ENCODE measurements at places on chromosomes 12 and 14.
A peak's percentile ranks its signal among the peaks of the same experiment; 100 is the strongest.

GRCh38 chr12:129911428-129912049 is 7.7 kb upstream of the TMEM132D start:
- peak; percentile 87 for DNase-seq

DNA sequence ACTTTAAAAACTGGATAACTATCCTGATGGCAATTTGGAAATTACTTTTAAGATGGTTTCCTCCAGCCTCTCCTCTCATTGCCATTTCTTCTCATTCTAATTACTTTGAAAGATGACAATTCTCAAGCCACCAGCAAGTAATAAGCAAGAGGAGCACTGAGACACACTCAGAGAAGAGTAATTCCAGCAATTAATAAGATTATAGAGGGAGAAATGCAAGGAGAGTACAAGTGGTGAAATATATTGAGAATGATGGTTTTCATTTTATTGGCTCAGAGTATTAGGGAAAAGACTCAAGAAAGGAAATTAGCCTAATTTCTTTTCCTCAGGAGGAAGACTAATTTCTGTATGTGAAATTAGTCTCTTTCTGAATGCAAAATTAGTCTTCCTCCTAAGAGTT is 20.5 kb upstream of the MSRB3 start:
- DNase-seq = no peak

DNA sequence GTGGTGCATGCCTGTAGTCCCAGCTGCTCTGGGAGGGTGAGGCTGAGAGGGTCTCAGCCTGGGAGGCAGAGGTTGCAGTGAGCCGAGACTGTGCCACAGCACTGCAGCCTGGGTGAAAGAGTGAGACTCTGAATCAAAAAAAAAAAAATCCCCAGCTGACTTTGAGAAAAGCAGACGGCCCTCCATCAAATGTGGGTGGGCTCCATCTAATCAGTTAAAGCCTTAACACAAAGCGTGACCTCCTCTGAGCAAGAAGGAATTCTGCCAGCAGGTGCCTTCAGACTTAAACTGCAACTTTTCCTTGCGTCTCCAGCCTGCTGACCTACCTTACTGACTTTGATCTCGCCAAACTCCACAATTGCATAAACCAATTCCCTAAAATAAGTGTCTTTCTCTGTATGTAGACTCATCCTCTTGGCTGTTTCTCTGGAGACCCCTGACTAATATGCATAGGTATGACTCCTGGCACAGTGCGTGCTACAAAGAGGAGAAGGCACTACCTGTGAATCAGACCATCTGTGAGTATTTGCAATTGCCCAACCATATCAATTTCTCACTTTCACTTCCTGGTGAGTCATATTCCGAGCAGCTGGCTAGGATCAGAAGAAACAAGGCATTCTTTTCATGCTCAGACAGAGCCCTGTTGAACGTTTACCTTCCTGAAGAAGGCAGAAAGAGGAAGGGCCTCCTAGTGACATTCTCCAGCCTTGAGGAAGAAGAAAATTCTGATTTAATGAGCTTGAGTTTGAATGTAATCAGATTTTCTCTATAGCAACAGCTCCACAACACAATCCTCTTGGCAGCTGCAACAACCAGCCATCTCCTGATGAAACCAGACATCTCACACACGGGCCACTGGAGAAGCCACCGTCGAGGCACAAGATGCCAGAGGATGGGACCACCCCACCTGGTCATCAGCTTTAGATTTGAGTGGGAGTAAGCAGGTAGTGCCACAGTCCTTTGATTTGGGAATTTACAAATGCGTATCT is 54.3 kb downstream of the CLMN start:
- no peak for DNase-seq

DNA sequence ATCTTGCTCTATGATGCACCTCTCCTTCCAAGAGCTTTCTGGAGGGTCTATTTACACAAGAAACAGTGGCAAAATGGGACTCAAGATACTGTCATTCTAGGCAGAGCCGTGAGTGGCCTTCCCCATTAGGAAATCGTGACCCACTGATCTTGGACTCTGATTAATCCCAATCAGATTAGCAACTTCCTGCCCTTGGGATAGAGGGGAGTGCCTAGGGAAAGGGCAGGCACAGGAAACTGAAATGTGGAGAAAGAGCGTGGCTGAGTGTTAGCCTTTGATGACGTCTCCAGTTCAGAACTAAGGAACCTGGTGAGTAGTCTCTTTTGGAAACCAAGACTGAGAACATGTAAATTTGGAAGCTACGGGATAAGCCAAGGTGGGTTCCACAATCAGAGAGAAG is 76.1 kb downstream of the NUAK1 start:
- DNase-seq = no peak

DNA sequence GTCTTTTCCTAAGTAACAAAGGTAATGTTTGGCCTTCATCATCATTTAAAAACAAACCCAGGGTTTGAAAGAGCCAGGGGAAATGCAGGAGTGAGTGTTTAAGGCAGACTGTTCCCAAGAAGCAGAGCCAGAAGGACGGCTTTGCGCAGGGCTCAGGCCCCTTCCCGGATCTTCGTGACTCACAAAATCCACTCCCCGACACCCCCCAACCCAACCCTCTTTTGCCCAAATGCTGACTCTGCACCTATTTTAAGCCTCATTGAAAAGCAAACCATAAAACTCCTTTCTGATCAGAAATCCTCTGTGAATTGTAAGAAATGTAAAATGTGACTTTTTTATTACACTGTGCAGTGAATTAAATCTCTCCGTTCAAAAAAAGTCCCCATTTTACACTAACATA is 67.5 kb downstream of the SETD3 start:
- DNase-seq = peak; percentile 21

DNA sequence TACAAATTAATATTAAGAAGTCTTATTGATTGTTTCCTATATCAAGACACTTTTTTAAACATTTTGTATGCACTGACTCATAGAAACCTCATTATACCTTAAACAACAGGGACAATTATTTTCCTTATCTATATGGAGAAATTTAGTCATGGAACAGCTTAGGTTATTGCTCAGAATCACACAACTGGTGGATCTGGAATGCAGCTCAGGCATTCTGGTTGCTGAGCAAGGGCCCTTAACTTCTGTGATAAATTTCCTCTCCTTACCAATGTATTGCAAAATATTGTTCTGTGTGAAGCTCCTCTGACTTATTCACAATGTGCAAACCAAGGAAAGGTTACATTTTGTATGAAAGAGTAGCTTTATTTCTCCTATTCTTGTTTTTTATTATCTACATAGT is 817.8 kb downstream of the LRFN5 start:
- DNase-seq = no peak

DNA sequence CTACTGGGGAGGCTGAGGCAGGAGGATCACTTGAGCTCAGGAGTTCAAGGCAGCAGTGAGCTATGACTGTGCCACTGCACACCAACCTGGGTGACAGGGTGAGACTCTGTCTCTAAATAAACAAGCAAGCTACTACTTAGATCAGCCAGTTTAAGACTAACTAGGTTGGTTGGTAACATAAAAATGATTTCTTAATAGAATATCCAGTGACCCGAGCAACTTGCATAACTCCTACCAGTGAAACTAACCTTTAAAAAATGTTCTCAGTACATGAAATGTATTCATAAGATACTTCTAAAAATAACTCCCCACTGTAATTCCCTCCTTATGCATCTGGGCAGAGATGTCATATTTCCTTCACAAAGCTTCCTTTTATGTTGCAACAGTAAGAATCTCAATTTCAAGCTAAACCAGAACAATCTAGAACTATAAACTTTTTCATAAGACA is 15.9 kb downstream of the TAOK3 start:
- no peak for DNase-seq

GRCh38 chr12:90166671-90167070 is 458.0 kb upstream of the ATP2B1 start:
- DNase-seq = no peak

- DNase-seq = no peak
Observed at GRCh38 chr12:49949866-49950265, 671 bp upstream of the AQP2 start.

- no peak for DNase-seq
Observed at GRCh38 chr12:42985506-42985905, 396.0 kb upstream of the PRICKLE1 start.

DNA sequence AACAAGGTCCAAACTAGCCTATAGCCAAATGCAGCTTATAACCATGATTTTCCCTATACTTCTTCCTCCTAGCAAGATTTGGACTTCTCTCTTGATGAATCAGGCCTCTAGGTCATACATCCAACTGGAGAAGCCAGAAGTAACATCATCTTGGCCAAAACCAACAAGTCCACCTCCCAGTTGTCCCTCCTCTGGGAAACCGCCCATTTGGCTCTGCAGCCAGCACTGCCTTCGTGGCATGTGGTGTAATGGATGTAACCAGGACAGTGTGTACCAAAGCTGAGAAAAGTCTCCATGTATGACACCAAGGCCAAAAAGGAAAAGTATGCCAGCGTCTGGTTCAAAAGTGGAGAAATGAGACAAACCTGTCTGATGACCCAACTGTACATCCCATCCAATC is 59.3 kb upstream of the VASH1 start:
- peak; percentile 73 for DNase-seq

GRCh38 chr14:72341237-72341636 is 409.0 kb downstream of the RGS6 start:
- DNase-seq = peak; percentile 32

DNA sequence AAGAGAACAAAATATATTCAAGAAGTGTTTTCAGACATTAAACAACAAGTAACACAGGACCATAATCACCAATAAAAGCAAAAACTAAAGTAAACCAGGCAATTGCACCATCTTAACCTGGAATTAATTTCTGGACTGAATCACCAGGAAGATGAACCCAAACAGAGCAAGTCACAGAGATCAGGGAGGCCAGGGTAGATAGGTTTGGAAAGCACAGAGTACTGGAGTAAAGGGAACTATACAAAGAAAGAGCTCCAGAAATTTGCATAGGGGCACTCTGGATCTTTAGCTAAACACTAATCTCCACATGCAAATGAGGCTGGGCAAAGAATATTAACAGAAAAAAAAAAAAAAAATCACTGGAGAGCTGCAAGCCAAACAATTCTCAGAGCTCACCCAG is 84.7 kb downstream of the NUAK1 start:
- no peak for DNase-seq

DNA sequence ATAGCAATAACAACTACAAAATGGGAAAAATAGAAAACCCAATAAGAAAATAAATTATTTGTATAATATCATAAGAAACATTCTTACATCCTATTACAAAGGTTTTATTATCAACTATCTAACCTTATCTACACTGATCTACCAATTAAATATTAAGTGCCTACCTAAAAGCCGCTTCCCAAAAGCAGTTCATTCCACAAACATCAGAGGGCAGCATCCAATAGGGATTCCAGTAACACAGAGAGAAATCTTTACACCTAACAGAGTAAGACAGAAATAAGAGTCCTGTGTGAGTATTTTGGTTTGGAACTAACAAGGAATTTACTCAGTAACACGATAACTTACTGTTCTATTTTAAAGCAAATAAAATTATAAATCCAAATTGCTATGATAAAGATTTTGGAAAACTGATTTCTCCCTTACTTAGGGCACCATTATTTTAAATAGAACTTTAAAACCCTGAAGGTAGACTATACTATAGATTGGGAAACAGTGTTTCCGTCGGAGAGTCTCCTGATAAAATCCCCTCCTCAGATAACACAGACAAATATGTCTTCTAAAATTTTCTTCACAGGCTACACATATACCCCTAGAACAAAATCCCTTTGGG is 15.0 kb downstream of the GXYLT1 start:
- DNase-seq = no peak

DNA sequence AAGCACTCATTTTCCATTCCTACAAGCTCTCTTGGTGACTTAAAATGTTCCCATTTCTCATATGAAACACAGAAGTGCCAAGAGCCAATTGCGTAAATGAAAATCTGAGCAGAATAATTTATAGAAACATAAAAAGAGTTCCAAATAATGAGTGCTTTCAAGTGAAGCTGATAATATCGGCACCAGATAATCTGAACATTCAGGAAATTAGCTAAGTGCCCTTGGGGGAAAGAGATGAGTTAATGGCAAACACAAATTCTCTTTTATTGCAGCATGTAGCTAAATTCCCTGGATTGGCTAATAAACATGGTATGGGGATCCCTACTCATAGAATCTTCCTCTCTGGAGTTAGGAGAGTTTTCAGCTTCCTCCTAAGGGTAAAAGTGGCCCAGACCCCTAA is 46.7 kb downstream of the DAD1 start:
- no peak for DNase-seq

DNA sequence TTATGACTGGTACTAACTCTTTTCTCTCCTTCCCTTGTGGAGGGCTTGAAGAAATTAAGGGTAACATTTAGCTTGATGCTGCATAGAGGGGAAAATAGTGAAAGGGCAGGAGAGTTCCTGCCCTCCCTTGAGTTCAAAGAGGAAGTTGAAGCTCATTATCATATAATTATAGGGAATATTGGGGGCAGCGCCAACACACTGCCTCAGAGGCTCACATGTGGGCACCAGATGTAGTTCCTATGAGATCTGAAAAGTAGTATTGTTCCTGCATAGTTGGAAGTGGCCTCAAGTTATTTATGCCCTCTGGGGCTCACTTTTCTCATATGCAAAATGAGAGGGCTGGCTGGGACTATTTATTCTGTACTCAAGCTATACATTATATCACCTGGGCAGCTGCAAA is 33.0 kb upstream of the FGF23 start:
- DNase-seq = no peak

DNA sequence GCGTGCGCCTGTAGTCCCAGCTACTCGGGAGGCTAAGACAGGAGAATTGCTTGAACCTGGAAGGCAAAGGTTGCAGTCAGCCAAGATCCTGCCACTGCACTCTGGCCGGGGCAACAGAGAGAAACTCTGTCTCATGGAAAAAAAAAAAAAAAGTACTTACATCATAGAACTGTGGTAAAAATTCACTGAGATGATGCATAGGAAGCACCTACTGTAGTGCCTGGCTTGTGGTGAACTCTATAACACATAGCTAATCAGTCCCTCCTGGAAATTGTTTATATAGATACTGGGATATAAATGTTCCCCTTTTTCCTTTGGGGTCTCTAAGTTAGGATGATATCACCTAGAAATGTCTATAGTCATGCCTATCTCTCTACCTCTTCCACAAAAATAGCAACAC is 89.7 kb upstream of the CPM start:
- no peak for DNase-seq

DNA sequence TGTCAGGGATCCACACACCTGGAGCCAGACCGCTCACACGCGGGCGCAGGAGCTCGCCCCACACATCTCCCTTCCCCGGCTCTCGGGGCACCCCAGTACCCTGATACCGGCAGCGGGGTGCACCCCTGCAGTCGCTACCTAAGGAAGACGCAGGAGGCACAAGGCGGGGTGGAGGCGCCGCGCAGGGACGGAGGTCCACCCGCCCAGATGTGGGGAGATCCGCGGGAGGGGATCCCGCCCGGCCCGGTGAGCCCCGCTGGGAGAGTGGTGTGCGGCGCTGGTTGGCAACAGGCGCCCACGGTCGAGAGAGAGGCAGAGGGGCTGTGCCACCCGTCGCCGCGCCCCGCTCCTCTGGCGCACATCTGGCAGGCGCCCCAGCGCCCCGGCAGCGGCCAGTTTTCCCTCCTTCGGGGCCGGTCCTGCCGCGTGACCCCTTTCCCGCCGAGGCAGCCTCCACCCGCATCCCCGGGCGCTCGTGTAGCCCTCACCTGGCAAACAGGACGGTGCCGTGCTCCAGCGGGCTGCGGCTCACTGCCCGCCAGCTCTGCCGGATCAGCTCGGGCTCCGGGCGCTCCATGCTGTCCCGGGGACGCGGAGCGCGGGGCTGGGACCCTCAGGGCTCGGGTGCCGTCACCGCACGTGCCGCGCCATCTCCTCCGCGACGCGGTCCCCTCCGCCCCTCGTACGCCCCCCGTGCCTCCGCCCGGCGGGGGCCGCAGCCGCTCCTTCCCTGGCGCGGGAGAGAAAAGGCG is 469 bp downstream of the NGB start:
- DNase-seq = no peak

Data from osteocyte (in vitro differentiated cells).